EH (cell line): ENCODE measurements at places on chromosomes 11 and 22.

DNA sequence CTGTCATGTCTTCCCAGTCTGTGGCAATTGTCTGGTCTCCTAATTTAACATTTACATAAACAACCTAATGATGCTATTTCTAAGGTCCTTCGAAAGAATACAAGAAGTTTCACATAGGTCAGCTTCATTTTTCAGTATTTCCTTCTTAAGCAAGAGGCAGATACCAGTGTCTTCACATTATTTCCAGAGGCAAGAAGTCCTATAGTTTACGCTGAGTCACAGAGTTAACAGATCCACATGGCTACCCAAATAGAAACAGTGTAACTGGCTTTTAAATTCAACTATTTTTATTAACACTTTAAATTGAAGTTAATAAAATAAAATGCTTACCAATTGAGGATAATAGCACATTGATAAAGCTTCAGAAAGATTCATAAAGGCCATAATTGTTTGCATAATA lies 10.9 kb downstream of the PRRG4 start:
- no peak for DNase-seq

- peak; percentile 4 for DNase-seq
These were observed 1.4 kb downstream of the NEFH start for GRCh38 chr22:29481265-29482000.

DNA sequence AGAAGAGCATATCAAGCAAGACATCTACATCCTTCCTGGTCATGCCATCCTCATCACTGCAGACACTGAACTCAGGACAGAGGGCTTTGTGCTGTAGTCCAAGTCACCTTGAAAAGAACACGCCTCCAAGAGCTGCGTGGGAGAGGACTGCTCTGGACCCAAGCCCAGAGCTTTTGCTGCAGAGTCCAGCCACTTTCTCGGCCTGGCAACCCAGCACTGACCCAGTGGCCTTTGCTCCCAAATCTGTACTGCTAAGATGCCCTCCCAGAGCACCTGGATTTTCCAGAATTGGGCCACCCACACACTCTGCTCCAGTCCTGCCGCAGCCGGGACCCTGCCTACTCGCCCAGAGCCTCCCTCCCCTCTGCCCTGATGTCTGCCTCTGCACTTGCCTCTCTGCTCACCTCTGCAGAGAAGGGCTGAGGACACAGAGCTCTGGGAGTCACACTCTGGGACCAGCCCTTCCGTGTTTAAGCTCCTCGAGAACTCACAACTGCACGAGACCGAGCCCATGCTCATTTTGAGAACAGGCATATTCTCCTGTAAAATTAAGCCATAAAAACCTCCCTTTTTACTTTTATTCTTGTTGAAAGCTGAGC lies 83.8 kb upstream of the CSNK2A3 start:
- DNase-seq, result no peak

GRCh38 chr11:100716838-100717237 lies 29.8 kb downstream of the ARHGAP42 start:
- DNase-seq, result no peak

- no peak for DNase-seq
These were observed 253.3 kb downstream of the BRD1 start for GRCh38 chr22:49574205-49574880.

GRCh38 chr22:46813816-46814597 lies 51.6 kb downstream of the TBC1D22A start:
- peak; percentile 75 for DNase-seq

GRCh38 chr22:19068784-19069271 lies 53.4 kb downstream of the DGCR2 start:
- DNase-seq, result no peak
